T follicular helper cell (primary cell): ENCODE measurements at places on chromosomes 6 and 20.

GRCh38 chr20:52379723-52380336, 188.3 kb upstream of the ZFP64 start:
- DNase-seq, result no peak

GRCh38 chr20:24530131-24530680, 60.8 kb downstream of the SYNDIG1 start:
- DNase-seq, result no peak

- no peak for DNase-seq
These were observed 318.7 kb downstream of the RFPL4B start for GRCh38 chr6:112665815-112666214.

DNA sequence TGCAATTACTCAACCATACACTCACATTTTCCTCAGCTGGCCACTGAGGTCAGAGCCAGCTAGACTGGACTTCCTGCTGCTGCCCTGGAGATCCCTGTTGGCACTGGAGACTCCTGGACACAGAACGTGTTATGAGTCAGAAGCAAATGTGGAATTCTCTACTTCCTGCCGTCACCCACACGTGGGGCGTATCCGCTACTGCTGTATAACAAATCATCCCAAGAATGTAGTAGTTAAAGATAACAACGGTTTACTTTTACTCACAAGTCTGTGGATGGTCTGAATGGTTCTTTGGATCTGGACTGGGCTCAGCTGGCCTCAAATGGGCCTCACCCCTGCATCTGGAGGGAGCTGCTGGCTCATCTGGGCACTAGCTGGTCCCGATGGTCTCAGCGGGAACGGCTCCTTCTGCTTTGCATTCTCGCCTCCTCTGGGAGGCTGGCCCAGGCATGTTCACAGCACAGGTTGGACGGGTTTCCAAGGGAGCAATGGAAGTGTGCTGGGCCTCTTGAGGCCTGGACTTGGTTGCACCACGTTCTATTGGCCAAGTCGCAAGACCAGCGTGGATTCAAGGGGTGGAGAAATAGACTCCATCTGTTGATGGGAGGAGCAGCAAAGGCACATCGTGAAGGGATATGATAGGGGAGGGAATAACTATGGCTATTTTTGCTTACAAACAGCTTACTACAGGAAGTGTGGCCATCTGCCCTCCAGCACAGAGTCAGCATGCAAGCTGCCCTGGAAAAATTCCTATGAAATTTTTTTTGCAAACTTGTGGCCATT, 118.5 kb downstream of the SNX5 start:
- DNase-seq, result no peak

DNA sequence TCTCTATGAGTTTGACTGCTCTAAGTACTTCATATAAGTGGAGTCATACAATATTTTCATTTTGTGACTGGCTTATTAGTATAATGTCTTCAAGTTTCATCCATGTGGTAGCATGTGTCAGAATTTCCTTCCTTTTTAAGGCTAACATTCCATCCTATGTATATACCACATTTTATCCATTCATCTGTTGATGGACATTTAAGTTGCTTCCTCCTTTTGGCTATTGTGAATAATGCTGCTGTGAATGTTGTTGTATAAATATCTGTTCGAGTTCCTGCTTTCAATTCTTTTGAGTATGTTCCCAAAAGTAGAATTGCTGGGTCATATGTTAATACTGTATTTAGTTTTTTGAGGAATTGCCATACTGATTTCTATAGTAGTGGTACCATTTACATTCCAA, 79.5 kb downstream of the PTPRA start:
- DNase-seq, result no peak

DNA sequence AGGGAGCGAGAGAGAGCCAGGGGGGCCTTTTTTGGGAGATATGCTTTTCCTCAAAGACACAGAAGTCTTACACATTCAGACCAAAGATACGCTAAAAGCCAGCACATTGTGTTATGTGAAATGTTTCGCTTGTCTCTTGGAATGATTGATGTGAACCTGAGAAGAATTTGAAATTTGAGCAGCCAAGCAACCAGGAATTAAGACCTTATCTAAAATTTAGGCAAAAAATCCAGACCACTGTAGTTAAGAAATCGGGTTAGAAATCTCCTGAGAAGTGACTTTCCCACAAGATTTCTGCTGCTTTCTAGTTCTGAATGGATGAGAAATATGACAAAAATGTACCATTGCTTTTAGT, 223.2 kb upstream of the GMDS start:
- no peak for DNase-seq

DNA sequence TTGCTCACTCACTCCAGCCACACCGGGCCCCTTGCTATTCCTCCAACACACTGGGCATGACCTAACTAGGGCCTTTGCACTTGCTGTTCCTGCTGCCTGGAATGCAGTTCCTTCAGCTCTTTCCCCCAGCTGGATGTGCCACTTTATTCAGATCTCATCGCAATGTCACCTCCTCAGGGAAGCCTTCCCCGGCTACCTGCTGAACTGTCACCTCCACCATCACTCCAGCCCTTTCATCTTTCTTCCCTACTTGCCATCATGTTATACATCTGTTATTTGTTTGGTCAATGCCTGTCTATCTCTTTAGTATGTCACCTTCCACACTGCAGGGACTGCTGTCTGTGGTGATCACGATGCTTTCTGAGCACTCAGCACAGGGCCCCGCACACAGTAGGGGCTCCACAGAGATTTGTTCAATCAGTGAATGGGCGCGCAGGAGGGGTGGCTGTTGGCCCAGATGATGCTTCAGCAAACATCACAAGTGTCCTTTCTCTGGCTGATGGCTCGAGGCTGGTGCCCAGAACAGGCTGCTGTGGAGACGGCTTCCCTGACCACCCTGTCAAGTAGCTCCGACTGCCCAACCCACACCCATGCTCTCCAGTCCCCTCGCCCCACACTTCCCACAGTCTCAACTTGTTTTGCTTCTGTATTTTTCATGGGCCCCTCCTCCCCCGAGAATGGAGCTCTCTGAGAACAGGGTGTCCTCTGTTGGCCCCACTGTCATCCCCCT, 31.8 kb downstream of the CEBPB start:
- no peak for DNase-seq

- DNase-seq, result no peak
These were observed 280.3 kb downstream of the HACE1 start for GRCh38 chr6:104579310-104579863.

DNA sequence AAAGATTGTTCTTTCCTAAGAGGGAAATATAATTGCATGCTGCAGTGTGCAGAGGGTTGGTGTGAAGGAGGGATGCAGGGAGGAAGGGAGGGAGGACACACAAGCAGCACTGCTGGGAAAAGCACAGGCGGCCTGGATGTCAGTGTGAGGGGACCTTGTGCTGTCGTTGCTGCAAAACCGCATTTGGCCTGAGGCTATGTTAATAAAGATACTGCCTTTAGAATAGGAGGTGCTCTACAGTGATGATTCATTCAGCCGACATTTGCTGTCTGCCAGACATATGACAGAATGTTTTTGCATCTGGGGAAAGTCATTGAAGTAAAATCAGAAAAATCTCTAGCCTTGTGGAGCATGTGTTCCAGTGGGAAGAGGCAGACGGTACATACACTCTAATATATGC, 50.5 kb upstream of the TRIM26 start:
- DNase-seq, result no peak

DNA sequence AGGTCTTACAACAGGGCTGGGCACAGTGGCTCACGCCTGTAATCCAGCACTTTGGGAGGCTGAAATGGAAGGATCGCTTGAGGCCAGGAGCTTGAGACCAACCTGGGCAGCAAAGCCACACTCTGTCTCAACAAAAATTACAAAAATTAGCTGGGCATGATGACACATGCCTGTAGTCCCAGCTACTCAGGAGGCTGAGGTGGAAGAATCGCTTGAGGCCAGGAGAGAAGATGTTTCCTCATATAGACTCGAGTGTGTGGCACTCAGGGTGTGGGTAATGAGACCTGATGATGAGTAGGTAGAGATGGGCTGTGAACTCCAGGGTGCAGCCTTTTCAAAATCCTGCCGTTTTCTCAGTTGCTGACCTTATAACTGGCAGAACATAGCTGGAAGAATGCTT, 125.3 kb upstream of the FOXO3 start:
- DNase-seq, result no peak

DNA sequence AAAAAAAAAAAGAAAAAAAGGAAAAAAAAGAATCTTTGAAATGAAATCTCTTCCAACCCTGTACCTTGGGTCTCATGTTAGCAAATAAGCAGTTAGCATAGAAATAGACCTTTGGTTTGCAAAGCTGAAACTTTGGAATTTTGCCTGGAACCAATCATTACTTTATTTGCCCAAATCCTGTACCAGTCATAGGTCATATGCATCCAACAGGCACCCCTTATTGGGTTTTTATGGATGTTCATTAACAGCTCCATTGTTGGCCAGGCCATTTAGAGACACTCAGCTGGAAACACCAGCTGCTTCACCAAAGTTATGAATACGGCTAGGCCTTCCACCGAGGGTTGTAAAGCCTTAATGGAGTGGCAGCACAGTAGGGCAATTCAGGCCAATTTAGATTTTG, 53.0 kb downstream of the ALDH8A1 start:
- DNase-seq, result no peak

DNA sequence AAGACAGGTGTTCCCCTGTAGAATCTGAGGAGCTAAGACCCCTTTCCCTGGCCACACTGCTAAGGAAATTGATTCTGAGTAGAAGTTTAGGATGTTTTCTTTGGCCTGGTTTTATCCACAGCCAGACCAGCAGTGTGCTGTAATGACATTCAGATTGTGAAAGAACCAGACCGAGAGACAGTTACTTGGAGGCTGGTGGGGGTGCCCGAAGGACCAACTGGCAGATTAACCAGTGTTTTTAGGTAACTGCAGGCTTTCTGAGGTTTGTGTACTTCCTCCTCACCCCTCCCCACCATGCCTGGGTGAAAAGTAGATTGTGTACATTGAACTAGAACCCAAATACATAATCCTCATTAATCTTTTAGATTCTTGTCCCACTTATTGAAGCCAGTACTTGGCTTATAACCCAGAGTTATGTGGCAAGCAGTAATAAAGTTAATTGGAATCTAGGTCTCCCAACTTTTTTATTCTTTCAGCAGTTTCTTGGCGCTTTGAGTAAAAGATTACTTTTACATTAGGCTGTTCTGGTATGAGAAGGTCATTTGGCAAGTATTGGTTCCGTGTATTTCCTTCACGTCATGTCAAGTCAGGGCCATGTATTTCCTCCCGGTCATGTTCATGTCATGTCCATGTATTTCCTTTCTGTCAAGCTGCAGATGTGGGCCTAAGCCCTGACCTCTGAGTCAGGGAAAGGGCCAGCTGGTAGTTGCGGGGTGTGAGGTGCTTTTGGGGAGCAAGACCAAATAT, 93.7 kb downstream of the TCP11 start:
- no peak for DNase-seq

- DNase-seq, result no peak
These were observed 1.7 kb upstream of the GMPR start for GRCh38 chr6:16236631-16237199.

GRCh38 chr6:35984701-35985100, 39.7 kb downstream of the SLC26A8 start:
- DNase-seq, result no peak

DNA sequence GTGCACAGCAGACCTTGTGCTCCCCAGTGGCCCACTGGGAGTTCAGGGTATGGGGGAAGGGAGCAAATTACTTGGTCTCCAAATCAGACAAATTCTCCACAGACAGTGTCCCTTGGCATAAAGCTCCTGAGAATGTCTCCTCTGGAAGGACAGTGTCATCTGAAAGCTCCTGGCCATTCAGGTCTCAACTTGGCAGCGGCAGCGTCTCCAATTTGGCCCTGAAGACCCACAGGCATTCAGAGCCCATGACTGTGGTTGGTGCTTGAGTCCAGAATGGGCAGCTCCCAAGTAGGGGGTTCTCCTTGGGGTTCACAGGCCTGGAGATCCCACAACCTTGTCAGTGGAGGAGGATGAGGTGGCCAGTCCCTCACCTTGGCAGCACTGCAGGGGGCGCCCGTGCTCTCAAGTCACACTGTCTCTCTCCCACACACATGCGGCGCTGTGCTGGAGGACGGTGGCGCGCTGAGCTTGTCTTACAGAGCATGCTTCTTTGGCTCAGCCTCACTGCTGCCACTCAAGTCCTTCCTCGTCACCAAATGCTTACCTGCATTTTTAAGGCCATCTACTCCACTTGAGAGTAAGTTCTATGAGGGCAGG, 20.7 kb downstream of the DYNLRB1 start:
- DNase-seq, result peak; percentile 47

DNA sequence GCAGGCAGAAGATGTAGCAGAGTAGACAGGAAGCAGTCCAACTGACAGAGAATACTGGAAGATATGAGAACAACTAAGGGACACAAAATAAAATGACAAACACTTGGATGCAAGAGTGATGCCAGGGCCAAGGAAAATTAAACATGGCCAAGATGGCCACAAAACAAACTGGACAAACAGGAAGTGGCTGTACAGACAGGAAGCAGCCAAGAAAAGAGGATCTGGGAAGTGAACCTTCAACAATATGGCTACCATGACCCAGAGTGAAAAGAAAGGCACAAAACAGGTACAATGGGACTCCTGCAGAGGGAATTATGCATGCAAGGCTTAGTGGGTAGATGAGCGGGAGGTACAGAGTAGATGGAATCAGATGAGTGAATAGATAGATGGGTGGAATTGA, 29.1 kb downstream of the HLA-DPB1 start:
- DNase-seq, result no peak

DNA sequence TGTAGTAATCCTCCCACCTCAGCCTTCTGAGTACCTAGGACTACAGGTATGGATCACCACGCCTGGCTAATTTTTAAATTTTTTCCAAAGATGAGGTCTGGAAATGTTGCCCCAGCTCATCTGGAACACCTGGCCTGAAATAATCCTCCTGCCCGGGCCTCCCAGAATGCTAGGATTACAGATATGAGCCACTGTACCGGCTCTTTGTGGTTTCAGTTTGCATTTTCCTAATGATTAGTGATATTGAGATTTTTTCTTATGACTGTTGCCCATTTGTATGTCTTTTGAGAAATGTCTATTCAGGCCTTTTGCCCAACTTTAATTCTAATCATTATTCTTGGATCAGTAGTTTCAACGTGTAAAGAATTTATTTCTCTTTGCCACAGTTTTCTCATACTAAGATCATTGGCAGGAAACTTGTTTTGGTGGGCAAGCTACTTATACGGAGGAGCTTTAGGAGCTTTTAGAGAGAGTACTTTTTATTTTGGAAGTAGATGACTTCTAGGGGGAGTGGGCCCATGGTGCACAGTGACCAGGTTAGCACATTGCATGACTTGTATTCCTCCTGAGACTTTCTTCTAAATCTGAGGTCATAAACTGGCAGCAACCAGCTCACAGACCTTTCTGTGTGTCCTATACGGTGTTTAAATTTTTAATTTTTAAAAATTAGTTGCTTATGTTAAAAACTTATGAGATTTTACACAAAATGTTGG, 62.3 kb downstream of the STK4 start:
- no peak for DNase-seq

GRCh38 chr6:9612489-9612888, 802.4 kb downstream of the TFAP2A start:
- DNase-seq, result no peak

GRCh38 chr6:45807311-45808041, 208.2 kb downstream of the CLIC5 start:
- no peak for DNase-seq

DNA sequence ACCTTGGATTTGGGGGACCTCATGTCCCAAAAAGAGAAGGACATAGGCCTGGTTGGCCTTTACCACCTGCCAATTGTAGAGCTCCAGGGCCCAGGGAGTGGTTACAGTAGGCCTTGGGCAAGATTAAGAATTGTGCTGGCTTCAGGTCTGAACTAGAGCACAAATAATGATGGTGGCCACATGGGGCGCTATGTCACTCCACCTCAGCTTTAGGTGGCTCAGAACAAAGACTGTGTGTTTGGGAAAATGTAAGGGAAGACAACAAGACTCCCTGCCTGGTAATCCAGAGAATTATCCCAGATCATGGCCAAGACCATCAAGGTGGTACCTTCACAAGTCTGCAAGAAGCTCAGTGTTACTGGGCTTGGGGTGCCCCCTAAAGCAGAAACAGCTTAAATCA, 224.9 kb upstream of the OPRM1 start:
- DNase-seq, result no peak
